ENCODE measurements at places on chromosomes 12 and 14. TPM values are rescaled to one million over a fixed set of nuclear protein-coding genes. Genes with fewer than 3 reads are reported as not detected.
A peak's percentile ranks its signal among the peaks of the same experiment; 100 is the strongest.

- no peak overlapping the region for H3K4me3 ChIP-seq
- H3K4me1 ChIP-seq: peaks cover 30% of the 10 kb centered on the region
- no peak for DNase-seq
- H3K27ac ChIP-seq: no peak overlapping the region
These were observed 4.4 kb upstream of the PDE6H start for GRCh38 chr12:14968478-14968877.

GRCh38 chr14:34205799-34206198 is 254.9 kb upstream of the EGLN3 start:
- H3K36me3 ChIP-seq: peaks cover 2% of the 10 kb centered on the region
- no peak for DNase-seq
- H3K4me3 ChIP-seq: no peak overlapping the region

- H3K4me1 ChIP-seq: peaks cover 35% of the 10 kb centered on the region
- no peaks in the 10 kb centered on the region for H3K27me3 ChIP-seq
- peaks cover 11% of the 10 kb centered on the region for H3K36me3 ChIP-seq
- DNase-seq: no peak
- peak overlapping the region; percentile 100 for H3K27ac ChIP-seq
- peak overlapping the region; percentile 89 for H3K4me3 ChIP-seq
These were observed 2.2 kb upstream of the ZFP36L1 start for GRCh38 chr14:68794851-68795596.

GRCh38 chr12:16763901-16764300 is 157.9 kb upstream of the LMO3 start:
- H3K27ac ChIP-seq: no peak overlapping the region
- no peak overlapping the region for H3K4me3 ChIP-seq
- H3K36me3 ChIP-seq: no peaks in the 10 kb centered on the region
- DNase-seq: no peak
- H3K4me1 ChIP-seq: no peaks in the 10 kb centered on the region

GRCh38 chr12:51895378-51896135 is 7.7 kb downstream of the ANKRD33 start:
- H3K27ac ChIP-seq: peak overlapping the region; percentile 56
- no peak for DNase-seq
- H3K4me1 ChIP-seq: peaks cover 1% of the 10 kb centered on the region
- H3K4me3 ChIP-seq: no peak overlapping the region
- peaks cover 10% of the 10 kb centered on the region for H3K27me3 ChIP-seq

DNA sequence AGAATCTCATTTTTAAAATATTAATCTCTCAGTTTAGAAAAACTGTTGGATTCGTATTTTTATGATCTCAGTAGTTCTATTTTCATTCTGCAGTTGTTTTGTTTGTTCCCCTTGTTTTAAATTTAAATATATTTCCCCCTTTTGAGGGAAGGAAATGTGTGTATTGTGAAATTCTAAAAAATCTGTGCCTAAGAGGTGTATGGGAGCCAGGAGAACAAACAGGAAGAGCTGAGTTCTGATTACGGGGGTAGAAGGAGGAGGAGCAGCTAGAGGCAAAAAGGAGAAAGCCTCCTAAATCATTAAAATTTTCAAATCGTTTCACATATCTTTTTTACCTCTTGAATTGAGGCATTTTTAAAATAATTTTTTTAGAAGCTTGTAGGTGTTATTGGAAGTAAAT is 2.3 kb downstream of the RDH12 start:
- H3K27me3 ChIP-seq: peaks cover 10% of the 10 kb centered on the region
- H3K4me1 ChIP-seq: peaks cover 4% of the 10 kb centered on the region
- no peak overlapping the region for H3K27ac ChIP-seq
- no peak overlapping the region for H3K4me3 ChIP-seq

DNA sequence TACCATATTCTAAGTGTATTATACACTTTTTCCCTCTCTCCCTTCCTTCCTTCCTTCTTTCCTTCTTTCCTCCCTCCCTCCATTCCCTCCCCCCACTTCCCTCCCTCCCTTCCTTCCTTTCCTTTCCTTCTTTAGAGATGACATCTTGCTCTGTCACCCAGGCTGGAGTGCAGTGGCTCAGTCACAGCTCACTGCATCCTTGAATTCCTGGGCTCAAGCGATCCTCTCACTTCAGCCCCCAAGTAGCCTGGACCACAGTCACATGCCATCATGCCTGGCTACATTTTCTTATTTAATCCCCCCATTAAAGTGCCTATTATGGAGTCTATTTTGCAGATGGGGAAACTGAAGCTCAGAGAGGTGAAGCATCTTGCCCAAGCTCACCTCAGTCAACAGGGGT is 55.0 kb downstream of the SVOP start:
- no peaks in the 10 kb centered on the region for H3K36me3 ChIP-seq
- H3K27me3 ChIP-seq: peaks cover 8% of the 10 kb centered on the region
- no peak for DNase-seq
- H3K4me3 ChIP-seq: no peak overlapping the region
- H3K4me1 ChIP-seq: no peaks in the 10 kb centered on the region

GRCh38 chr14:90491911-90492531 is 95.2 kb downstream of the CALM1 start:
- H3K36me3 ChIP-seq: no peaks in the 10 kb centered on the region
- no peaks in the 10 kb centered on the region for H3K27me3 ChIP-seq

GRCh38 chr12:49287876-49288275 is 7.1 kb upstream of the PRPH start:
- DNase-seq: peak; percentile 6
- H3K27ac ChIP-seq: no peak overlapping the region
- no peak overlapping the region for H3K4me3 ChIP-seq
- H3K36me3 ChIP-seq: no peaks in the 10 kb centered on the region
- peaks cover 35% of the 10 kb centered on the region for H3K27me3 ChIP-seq

DNA sequence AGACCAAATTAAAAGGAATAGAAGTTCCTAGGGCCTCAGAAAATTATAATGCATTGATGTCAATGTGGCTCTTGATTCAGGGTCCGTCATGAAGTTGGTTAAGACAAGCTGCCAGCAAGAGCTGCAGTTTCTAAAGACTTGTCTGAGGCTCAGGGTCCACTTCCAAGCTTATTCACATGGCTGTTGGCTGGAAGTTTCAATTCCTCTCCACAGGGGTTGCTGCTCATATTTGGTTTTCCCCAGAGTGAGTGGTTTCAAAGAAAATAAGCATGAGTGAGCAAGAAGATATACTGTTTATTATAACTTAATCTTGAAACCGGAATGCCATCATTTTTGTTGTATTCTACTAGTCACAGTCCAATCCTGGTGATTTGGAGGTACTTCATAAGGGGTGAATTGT is 1247.4 kb downstream of the LRFN5 start:
- no peak overlapping the region for H3K4me3 ChIP-seq
- H3K4me1 ChIP-seq: no peaks in the 10 kb centered on the region
- no peak overlapping the region for H3K27ac ChIP-seq

GRCh38 chr14:93103392-93104080 is 12.2 kb downstream of the ITPK1 start:
- no peaks in the 10 kb centered on the region for H3K27me3 ChIP-seq
- H3K36me3 ChIP-seq: no peaks in the 10 kb centered on the region
- H3K27ac ChIP-seq: peak overlapping the region; percentile 97
- DNase-seq: peak; percentile 74
- peak overlapping the region; percentile 90 for H3K4me3 ChIP-seq

DNA sequence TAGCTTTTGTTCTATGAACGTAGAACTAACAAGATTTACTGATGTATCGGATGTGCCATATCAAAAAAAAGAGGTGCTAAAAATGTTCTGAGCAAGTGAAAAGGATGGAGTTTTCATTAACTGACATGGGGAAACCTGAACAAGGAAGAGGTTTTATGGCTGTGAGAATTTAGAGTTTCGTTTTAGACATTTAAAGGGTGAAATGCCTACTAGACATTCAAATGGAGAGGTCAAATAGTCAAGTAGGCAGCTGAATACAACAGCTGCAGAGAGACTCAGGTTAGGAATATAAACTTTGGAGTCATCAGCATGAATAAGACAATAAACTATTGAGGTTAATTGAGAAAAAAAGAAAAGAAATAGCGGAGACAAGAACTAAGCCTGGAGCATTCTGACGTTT is 364.9 kb upstream of the GARIN6 start:
- no peak overlapping the region for H3K27ac ChIP-seq
- H3K4me1 ChIP-seq: no peaks in the 10 kb centered on the region
- H3K27me3 ChIP-seq: no peaks in the 10 kb centered on the region
- DNase-seq: no peak
- no peak overlapping the region for H3K4me3 ChIP-seq
- H3K36me3 ChIP-seq: no peaks in the 10 kb centered on the region

GDF3 gene
- not detected for total RNA-seq

LTB4R gene
- total RNA-seq: 27.0 TPM

IL22 gene
- total RNA-seq: not detected

KRT82 gene
- not detected for total RNA-seq

RNF10 gene
- total RNA-seq: 216 TPM
